Cardiac fibroblast (primary cell): ENCODE measurements at places on chromosomes 3 and 15.

DNA sequence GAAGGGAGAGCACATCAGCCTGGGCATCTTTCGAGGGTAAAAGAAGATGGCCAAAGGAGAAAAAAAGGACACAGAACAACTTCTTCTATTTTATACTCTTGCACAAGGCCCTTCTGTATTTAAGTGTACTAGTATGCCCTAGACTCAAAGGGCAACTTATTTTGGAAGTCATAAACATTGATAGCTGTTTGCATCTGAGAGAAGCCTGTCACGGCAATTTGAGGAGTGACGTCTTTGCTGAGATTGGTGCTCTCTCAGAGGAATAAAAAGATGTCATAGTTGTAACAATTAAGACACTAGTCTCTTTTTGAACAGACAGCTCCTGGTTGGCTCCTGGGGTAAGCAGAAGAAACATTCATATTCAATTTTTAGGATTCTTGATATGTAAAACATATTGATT, 260.4 kb upstream of the TTC14 start:
- DNase-seq = no peak

- DNase-seq = no peak
These were observed 322.3 kb downstream of the CNTN4 start for GRCh38 chr3:2420919-2421318.

DNA sequence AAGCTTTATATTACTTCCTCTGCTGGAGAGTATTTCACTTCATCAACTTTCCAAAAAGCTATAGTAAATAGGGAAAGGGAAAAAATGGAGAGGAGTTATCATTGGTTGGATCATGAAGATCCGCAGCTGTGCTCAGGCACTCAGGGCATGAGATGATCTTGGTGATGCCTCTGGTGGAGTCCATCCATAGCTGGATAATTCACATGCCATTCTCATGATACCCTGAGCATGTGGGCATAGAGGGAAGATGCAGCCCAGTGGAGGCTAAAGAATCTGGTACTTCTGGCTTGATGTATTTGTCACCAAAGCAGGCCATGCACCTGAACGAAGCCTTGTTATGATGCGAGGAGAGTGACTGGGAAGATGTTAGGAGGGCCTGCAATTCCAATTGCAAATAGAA, 150.2 kb downstream of the CHST2 start:
- DNase-seq = no peak

DNA sequence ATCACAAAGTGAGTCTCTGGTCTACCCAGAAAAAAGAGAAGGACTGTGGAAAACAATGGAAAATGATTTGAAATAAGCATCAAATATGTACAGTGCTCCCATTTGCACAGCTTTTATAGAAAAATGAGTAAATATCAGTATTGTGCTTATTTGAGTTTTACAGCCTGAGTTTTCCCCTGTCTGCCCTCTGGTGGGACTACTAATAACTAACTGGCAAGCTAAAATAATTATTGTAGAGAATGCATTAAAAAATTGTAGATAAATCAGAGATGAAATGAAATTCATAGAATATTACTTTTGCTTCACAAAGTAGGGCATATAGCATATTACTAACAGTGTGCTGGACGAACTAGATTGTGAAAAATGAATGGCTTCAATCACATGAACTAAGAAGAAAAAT, 287.1 kb downstream of the NAALADL2 start:
- peak; percentile 46 for DNase-seq

DNA sequence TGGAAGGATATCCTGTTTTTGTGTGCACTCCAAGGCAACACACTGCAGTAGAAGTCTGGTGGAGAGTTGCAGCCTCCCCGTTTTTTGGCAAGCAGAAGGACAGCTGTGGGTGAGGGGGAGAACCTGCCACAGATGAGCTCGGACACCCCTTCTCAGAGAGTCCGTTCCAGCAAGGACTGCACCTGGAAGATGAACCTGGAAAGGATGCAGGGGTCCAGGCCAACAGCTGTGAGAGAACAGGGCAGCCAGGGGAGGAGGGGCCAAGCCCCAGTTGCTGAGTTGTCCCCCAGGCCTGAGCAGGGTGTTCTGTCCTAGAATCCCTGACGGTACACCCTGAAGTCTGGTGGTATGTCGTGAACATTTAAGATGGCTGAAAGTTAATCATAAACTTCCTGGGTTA, 30.2 kb downstream of the ZXDC start:
- no peak for DNase-seq

- no peak for DNase-seq
These were observed 21.1 kb upstream of the ACTL6A start for GRCh38 chr3:179541596-179541995.

DNA sequence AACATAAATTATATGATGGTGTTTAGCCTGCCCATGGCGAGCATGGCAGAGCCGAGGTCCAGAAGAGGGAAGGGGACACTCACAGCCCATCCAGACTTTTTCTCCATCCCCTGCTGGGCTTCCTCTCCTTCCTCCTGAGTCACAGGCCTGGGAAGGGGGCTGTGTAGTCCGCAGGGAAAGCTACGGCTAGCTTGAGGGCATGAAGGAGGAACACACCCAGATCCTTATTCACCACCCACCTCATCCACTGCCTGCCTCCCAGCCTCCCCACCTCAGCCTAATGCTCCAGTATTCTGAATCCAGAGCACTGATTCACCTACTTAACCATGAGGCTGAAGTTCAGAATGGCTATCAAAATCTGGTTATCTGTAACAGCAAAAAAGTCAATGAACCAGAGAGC, 97.8 kb downstream of the OXNAD1 start:
- no peak for DNase-seq

DNA sequence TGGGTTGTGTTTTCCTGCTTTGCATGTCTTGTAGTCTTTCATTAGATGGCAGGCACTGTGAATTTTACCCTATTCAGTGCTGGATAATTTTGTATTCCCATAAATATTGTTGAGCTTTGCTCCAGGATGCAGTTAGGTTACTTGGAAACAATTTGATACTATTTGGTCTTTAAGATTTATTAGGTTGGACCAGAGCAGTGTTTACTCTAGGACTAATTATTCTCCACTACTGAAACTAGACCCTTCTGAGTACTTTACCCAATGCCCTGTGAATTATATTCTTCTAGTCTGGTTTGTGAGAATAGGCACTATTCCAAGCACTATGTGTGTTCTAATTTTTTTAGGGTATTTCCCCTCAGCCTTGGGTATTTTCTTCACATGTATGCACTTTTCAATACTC, 37.8 kb upstream of the TASOR start:
- no peak for DNase-seq

DNA sequence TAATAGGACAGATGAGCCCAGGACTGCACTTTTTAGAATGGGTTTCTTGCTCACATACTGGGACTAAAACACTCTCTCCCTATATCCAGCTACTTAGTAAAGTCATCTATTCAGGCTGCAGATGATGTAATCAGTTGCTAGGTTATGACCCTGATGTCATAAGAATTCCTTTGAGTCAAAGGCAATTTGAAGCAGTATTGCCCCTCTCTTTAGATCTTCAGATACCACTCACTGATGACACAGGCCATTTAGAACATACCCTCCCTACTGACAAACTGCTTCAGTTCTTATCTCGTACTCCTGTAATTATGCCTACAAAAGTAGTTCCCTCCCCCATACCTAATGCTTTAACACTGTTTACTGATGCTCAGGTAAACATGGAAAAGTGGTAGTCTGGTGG, 450.1 kb upstream of the RASGRP1 start:
- DNase-seq = no peak

- DNase-seq = peak; percentile 49
These were observed 41.7 kb upstream of the PRICKLE2 start for GRCh38 chr3:64266983-64267382.

DNA sequence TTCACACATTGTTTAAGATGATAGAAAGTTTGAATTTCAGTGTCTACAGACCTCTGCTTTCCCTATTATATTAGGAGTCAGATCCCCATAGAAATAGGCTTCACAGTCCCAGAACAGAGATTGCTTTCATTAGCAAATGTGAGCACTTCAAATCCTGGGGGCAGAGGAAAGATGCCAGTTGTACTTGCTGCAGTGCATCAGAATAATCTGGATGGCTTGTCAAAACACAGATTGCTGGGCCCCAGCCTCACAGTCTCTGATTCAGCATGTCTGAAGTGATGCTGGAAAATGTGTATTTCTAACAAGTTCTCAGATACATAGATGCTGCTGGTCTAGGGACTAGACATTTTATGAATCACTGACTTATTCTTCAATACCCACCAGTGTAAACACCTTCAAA, 375.2 kb downstream of the FGF12 start:
- DNase-seq = no peak

DNA sequence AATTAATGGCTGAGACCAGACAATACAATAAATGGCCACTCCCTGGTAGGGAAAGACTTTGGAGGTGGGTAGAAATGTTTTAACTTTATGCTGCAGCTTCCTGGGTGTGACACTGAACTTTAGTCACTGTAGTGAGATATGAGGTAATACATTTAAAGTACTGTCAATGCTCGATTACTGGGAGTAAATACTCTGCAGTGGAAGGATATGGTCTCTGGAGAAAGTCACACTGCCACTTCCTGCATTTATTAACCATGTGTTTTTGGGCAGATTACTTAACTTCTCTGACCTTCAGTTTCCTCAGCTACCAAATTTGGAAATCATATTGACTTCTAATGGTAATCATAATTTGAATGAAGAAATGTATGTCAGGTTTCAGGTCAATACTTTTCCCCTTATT, 317.1 kb upstream of the TGFBR2 start:
- peak; percentile 31 for DNase-seq

DNA sequence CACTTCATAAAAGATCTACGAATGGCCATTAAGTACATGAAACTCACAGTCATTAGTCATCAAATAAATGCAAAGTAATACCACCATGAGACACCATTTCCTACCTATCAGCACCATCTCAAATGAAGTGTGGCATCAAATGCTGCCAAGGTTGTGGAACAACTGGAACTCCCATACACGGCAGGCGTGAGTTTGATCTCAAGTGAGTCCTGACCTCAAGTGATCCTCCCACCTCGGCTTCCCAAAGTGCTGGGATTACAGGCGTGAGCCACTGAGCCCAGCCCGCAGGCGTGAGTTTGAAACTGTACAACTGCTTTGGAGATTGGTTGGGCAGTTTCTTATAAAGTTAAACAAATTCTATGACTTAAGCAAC, 28.8 kb upstream of the HDAC11 start:
- no peak for DNase-seq

- DNase-seq = no peak
These were observed 66.8 kb upstream of the HACD2 start for GRCh38 chr3:123651449-123652341.

DNA sequence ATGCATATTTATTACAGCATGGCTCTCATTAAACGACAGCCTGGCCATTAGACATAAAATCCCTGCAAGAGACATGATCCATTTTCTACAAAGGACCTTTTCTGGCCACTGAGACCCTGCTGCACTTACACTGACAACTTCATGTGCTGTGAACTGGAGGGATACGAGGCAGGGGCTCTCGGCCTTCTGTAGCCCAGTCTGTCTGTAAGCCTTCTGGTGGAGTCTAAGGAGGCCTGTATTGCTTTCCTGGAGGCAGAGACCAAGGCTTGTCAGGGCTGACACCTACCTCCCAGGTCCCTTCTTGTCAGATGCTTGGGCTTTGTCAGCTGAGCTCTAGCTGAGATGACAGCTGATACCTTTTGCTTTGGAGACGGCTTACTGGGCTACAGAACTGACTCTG, 776.9 kb upstream of the ARPP21 start:
- DNase-seq = no peak

GRCh38 chr15:65857718-65858402, 11.4 kb upstream of the RAB11A start:
- no peak for DNase-seq

- DNase-seq = no peak
These were observed 31.2 kb upstream of the TOP2B start for GRCh38 chr3:25695731-25696420.
